SJCRH30 (cell line): ENCODE measurements at places on chromosomes 6 and 20. TPM values are rescaled to one million over a fixed set of nuclear protein-coding genes. Genes with fewer than 3 reads are reported as not detected.

Gene SLC35D3
- total RNA-seq: 0.05 and 0.06 TPM in 2 replicates

Gene RHAG
- total RNA-seq: not detected in 2 replicates

Gene OXT
- total RNA-seq: not detected in 2 replicates

Gene ZSWIM1
- 20.5 and 23.2 TPM in 2 replicates for total RNA-seq

Gene MYMX
- total RNA-seq: 106 and 116 TPM in 2 replicates

Gene TRAPPC3L
- total RNA-seq: not detected in 2 replicates

Gene OPRM1
- not detected in 2 replicates for total RNA-seq

Gene MDFI
- 166 and 176 TPM in 2 replicates for total RNA-seq

Gene ZSCAN23
- total RNA-seq: 1.1 and 2.3 TPM in 2 replicates

Gene HRH3
- 0.15 TPM in 1 of 2 replicates, not detected in the other for total RNA-seq

DNA sequence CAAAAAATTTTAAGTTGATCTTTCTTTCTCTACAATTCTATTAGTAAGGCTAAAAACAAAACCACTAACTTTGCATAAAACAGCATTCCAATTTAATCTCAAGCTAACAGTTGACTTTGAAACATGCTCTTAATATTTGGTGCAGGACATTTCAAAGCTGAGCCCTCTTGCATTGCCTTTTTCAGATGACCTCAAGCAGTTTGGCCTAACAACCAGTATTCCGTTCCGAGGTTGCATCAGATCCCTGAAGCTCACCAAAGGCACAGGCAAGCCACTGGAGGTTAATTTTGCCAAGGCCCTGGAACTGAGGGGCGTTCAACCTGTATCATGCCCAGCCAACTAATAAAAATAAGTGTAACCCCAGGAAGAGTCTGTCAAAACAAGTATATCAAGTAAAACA, 194.0 kb downstream of the ARHGAP18 start:
- H3K4me3 ChIP-seq: no peak overlapping the region
- 0 out of 2 replicates have a peak, but pooled peaks cover 3% of the 10 kb centered on the region for H3K4me1 ChIP-seq
- H3K36me3 ChIP-seq: no peaks in the 10 kb centered on the region
- no peak for DNase-seq
- no peak overlapping the region for H3K27ac ChIP-seq

- no peak overlapping the region for H3K27ac ChIP-seq
- no peak overlapping the region for H3K4me3 ChIP-seq
- peak; percentile 53 for DNase-seq
- no peaks in the 10 kb centered on the region for H3K27me3 ChIP-seq
These were observed 119.4 kb downstream of the JARID2 start for GRCh38 chr6:15365273-15365687.

GRCh38 chr6:96073555-96073954, 57.8 kb downstream of the FUT9 start:
- H3K36me3 ChIP-seq: no peaks in the 10 kb centered on the region
- DNase-seq: no peak
- no peaks in the 10 kb centered on the region for H3K4me1 ChIP-seq

DNA sequence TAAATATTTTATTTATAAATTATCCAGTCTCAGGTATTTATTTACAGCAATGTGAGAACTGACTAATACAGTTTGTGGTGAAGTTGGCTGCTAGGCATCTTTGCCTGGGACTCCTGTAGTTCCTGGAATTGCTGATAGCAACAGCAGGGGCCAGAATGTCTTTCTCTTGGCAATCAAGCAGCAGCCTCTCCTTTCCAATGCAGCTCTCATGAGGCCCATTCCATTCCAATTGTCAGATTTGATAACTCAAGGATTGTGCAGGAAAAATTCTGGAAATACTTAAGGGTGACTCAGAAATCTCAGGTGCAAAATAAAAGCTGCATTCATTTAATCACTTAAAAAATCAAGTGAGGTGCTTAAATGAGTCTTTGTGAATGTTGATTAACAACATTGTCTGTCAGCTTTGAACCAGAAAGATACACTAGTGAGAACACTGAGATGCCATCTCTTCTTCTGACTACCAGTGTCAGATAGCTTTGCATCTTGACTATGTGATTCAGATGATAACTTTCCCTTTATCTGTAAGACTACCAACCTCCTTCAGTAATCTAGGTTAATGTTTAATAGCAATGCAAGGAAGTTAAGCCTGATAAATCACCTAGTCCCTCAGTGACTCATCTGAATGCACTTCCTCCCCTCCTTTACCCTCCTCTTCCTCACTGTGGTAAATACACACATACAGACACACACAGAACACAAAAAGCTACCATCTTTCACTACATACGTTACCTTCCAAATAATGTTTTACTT, 32.1 kb upstream of the COL21A1 start:
- DNase-seq: no peak
- H3K27ac ChIP-seq: no peak overlapping the region
- H3K4me3 ChIP-seq: no peak overlapping the region
- H3K27me3 ChIP-seq: no peaks in the 10 kb centered on the region

DNA sequence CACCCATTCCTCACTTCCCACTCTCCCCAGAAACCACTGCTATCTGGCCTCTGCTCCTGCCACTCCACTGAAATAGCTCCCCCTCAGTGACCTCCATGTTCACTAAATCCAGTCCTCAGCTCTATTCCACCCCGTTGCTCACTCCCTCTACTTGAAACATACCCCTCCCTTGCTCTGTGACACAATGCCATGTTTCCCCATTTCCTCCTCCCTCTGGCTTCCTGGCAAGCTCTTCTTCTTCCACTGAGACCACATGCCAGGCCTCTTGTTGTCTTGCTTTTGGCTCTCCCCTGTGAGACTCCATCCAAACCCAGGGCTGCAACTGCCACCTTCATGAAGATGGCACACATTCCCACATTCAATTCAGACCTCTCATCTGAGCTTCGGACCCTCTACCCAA, 13.9 kb downstream of the TMEM151B start:
- no peaks in the 10 kb centered on the region for H3K4me1 ChIP-seq
- no peak overlapping the region for H3K27ac ChIP-seq
- H3K27me3 ChIP-seq: no peaks in the 10 kb centered on the region
- no peaks in the 10 kb centered on the region for H3K36me3 ChIP-seq

- H3K4me1 ChIP-seq: no peaks in the 10 kb centered on the region
- no peaks in the 10 kb centered on the region for H3K36me3 ChIP-seq
- DNase-seq: no peak
- no peak overlapping the region for H3K4me3 ChIP-seq
These were observed 21.9 kb upstream of the EPB41L2 start for GRCh38 chr6:131084982-131085381.

DNA sequence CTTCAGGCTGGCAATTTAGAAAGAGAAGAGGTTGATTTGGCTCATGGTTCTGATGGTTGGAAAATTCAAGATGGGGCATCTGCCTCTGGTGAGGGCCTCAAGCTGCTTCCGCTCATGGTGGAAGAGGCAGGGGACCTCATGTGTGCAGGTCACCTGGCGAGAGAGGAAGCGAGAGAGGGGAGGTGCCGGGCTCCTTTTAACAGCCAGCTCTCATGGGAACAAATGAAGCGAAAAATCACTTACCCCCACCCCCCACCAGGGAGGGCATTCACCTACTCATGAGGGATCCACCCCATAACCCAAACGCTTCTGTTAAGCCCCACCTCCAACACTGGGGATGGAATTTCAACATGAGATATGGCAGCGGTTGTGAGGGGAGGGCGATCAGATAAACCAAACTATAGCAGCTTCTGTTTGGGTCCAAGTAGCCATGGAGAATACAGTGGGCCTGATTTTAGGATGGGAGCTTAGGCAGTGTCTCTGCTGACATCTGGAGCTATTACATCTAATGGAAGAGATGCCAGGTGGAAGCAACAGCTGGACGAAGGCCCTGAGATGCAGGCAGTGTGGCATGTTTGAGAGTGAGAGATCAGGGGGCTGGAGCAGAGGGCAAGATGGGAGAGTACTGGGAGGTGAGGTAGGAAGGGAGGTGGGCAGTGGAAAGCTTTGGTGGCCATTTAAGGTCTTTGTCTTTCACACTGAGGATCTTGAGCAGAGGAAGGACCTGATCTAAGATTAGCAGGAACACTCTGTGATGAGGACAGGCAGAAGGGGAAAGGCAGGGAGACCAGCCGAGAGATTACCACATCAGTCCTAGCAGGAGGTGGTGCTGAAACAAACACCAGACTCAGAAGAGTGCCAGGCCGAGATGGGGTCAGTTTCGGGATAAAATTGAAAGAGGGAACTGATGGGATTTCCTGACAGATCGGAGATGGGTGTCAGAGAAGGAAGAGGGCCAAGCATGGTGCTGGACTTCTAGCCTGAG, 161.8 kb downstream of the NFATC2 start:
- H3K36me3 ChIP-seq: no peaks in the 10 kb centered on the region
- H3K27me3 ChIP-seq: peaks cover 48% of the 10 kb centered on the region
- no peak overlapping the region for H3K4me3 ChIP-seq
- no peak for DNase-seq

DNA sequence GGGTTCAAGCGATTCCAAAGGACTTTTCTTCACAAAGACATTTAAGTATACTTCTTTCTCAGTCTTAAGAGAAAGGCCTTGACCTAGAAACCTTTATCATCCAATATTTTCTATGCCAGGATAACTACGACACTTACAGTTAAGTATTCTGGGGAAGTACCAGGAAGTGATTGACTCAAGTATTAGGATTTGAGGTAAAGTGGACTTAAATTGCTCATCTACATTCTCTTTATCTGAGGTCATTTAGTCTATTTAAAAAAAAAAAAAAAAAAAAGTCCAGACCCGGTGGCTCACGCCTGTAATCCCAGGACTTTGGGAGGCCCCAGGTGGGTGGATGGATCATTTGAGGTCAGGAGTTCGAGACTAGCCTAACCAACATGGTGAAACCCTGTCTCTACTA, 114.7 kb downstream of the ZFAND3 start:
- H3K27me3 ChIP-seq: no peaks in the 10 kb centered on the region
- DNase-seq: no peak
- no peak overlapping the region for H3K4me3 ChIP-seq
- peaks cover 4% of the 10 kb centered on the region; the same call in 1 of the 2 replicates for H3K36me3 ChIP-seq

DNA sequence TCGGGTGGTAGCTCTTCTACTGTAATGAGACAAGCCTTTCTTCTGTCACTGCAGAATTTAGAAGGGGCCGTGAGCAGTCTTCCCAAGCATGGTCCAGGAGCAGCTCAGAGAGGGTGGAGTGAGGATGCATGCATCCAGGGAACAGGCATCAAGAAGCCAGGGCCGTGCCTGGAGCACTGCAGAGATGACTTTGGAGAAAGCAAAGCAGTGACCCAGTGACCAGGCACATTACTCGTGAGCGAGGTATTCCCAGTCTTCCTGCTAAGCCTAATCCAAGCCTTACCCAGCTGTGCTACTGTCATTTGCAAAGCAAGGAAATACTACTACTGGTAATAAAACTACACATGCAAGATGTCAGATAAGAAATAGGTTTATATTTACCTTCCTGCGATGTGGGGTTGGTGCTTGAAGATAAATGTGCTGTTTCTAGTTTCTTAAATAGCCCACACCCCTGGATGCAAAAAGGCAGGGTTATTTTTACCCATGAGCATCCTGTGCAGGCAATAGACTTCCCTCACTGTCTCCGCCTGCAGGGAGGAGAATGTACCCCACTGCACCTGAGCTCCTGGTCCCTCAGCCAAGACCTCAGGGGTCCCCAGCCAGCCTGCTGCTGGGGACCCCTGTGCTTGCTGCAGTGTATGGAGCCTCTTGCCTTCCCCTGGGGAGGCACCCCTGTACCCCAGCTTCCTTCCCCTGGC, 62.9 kb downstream of the SSR1 start:
- H3K4me3 ChIP-seq: no peak overlapping the region
- H3K27me3 ChIP-seq: no peaks in the 10 kb centered on the region
- no peaks in the 10 kb centered on the region for H3K4me1 ChIP-seq
- no peak overlapping the region for H3K27ac ChIP-seq
- H3K36me3 ChIP-seq: no peaks in the 10 kb centered on the region

DNA sequence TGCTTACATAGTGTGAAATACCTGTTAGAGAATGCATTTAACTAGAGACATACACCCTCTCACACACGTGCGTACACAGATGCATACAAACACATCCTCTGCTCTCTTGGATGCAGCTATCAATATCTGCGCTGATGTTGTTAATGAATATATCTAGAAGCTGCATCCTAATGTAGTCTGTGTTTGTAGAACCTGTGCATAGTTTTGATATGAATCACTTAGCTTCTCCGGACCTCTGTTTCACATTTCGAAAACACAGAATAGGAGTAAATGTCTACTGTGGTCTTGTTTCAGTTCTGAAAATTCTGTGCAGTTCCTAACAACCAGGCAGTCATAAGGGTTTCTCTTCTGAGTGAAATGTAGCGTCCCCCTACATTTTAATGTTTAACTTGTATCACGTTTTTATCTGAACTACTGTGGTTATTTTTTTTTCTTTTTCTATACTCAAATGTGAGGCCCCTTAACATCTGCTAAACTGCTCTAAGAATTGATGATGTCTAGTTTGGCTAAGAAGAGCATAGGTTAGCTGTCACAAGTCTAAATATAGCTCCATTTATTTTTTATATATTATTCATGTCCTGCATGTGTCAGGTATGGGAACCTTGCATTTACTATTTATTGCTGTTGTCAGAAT, 254.5 kb downstream of the TMEM242 start:
- H3K4me3 ChIP-seq: no peak overlapping the region
- no peaks in the 10 kb centered on the region for H3K36me3 ChIP-seq
- H3K27me3 ChIP-seq: no peaks in the 10 kb centered on the region
- peaks cover 6% of the 10 kb centered on the region for H3K4me1 ChIP-seq

DNA sequence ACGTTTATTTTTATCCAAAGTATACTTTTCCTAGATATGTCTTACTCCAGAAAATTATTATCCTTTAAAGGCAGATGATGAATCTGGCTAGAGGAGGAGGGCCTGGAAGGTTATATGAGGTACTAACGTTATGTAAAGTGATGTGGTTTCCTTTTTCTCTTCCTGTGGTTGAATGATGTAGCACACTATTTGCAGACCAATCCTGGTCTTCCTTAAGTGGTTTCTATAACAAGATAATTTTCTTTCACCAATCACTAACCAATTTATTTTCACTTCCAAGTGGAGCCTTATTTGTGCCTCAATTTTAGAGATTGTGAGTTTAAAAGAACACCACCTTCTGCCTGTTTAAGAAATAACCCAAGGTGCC, 154.6 kb upstream of the SOX4 start:
- no peak overlapping the region for H3K27ac ChIP-seq
- no peaks in the 10 kb centered on the region for H3K4me1 ChIP-seq
- DNase-seq: no peak

- H3K4me1 ChIP-seq: peaks cover 20% of the 10 kb centered on the region
- H3K4me3 ChIP-seq: no peak overlapping the region
- no peak overlapping the region for H3K27ac ChIP-seq
- H3K36me3 ChIP-seq: no peaks in the 10 kb centered on the region
These were observed 40.9 kb upstream of the CDH22 start for GRCh38 chr20:46349035-46349741.

GRCh38 chr20:34112600-34113101, 608 bp upstream of the EIF2S2 start:
- H3K27me3 ChIP-seq: no peaks in the 10 kb centered on the region
- peak overlapping the region; percentile 85 for H3K4me3 ChIP-seq
- peak overlapping the region; percentile 91 for H3K27ac ChIP-seq

GRCh38 chr20:41408986-41409385, 42.4 kb upstream of the EMILIN3 start:
- peaks cover 25% of the 10 kb centered on the region for H3K36me3 ChIP-seq
- H3K27ac ChIP-seq: peak overlapping the region; percentile 54
- peaks cover 29% of the 10 kb centered on the region for H3K4me1 ChIP-seq
- no peaks in the 10 kb centered on the region for H3K27me3 ChIP-seq
